ENCODE measurements at places on chromosomes 7 and 10.

DNA sequence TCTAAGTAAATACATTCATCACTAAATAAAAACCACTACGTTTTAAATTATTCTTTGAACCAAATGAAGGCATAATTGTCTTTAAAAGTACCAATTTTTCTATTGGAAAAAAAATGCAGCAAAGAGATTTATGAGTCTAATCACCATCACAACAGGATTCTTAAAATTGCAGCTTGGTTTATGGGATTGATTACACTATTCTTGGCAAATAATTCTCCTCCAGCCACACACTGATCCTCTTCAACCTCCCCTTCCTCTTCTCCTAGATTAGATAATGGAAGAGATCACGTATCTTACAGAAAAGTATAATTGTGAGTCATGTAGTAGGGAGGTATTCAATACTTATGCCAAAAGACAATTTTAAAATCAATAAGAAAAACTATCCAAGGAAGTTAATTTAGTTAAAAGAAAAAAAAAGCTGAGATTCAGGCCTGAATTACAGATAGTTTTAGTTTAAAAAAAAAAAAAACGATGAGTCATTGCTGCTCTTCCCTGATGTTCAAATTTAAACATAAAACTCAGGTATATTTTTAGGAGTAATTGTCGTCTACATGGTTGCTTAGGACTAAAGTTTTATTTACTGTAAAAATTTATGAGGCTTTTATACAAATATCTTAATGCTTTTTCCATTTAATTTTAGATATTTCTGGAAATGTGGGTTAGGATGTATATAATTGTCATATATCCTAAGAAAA is 133.7 kb upstream of the CDK1 start:
- DNase-seq, result no peak

GRCh38 chr7:158500651-158501052 is 87.0 kb downstream of the PTPRN2 start:
- DNase-seq, result no peak

DNA sequence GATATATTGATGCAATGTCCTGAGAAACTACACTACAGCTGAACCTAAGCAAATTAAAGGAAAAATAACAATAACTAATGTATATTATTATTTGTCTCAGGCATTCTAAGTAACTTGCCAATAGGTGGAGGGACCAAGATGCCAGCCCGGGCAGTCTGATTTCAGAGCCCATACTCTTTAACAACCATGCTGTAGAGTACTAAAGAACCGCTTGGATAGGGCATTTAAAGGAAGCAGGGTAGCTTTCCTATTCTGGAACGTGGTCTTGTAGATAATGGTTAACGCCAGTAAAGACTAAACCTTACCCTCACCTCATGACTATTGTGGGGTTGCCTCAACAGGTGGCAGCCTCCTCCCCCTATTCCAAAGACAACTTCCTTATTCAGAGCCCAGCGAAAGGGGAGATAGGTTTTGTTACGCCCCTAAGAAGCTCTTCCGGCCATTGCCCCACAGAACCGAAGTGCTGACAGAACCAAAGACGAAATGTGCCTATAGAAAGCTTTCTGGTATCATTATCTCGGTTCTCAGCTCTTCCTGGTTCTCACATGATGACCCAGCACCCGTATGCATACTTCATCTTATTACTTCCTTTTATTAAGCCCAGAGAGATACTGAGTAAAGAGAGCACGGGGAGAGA is 707 bp upstream of the C1GALT1 start:
- DNase-seq, result peak; percentile 80

DNA sequence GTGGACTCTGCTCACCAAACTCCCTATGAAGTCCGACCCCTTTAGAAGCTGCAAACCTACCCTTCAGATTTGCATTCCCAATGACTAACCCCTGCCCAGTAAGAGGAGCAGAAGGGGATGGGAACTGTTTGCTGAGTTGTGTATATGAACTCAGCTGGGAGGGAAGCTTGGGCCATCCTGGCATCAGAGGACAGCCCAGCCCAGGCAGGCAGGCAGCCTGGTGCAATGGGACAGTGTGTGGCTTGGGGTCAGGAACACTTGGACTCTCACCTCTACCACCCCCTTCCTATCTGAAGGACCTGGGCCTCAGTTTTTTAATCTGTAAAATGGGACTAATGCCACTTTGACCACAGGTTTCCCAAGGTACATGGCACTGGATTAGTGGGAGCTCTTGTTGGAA is 147.4 kb upstream of the GPR26 start:
- no peak for DNase-seq

DNA sequence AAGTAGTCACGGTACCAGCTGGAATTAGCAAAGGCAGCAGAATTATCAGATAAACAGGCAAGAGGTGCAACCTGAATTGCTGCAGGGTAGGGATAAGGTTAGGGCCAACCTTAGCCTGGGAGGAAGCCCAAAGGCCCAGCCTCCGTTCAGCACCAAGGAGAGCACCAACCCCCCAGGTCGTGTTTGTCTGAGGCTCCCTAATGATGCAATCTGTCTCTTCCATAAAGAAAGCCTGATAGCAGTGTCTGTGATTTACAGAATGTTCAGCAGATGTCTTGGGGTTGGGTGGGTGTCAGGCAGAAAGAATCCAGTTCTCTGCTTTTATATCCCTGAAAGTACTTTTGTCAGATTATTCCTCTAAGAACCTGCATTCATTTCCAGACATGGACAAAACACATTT is 328.4 kb upstream of the AOAH start:
- DNase-seq, result peak; percentile 56

DNA sequence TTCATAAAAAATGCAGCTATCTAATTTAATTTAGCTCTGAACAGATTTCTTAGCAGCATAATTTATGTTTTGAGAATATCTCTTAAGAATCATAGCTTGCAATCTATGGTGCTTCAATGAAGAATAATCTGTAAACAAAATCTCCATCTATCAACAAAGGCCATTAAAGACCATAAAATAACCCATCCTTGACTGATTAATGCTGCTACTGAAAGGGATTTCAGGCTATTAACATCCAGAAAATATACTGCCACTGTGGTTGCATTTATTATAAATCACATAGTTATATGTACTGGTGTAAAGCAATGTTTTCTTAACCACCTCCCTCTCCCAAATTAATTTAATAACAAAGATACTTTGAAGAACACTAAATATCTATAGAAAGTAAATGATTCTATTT is 191.6 kb downstream of the PCDH15 start:
- no peak for DNase-seq

DNA sequence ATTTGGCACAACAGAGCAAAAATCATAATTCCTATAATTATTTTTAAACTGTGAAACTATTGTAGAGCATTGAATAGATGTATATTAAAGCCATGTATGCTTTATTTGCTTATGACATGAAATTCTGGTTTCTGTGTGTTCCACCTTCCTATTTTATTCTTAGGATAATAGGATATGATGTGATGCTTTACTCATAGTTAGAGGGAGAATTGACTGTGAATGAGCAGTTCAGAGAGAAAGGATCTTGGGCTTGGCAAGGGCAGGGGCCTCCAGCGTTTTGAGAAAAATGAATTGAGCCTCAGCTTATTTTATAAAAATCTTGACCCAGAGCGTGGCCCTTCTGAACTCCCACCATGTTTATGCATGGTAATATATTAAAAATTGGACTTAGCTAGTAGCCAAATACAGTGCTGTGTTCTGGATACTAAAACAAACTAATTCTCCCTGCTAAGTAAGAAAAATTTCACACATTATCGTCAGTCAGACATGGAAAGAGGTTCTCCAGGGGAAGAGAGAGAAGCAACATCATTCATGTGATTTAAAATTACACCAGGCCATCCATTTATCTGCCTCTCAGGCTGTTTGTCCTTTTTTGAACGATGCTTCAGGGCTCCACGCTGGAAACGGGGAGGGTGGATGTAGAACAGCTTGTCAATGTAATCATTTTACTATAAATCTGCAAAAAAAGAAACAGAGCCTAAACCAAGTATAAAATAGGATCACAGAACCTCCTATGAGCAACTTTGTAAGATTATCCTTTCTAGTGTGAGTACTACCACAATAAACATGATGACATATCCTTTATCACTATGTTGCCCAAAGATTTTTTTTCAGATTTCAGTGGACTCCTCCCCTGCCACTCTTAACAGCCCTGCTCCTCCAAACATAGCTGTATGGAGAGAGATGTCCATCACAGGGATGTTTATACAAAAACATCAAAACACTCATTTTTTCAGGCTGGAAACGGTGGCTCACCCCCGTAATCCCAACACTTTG is 258.1 kb upstream of the C7orf33 start:
- DNase-seq, result peak; percentile 15

GRCh38 chr7:15679306-15679705 is 7.2 kb downstream of the MEOX2 start:
- DNase-seq, result no peak

GRCh38 chr10:121435099-121435875 is 163.0 kb downstream of the FGFR2 start:
- DNase-seq, result no peak

DNA sequence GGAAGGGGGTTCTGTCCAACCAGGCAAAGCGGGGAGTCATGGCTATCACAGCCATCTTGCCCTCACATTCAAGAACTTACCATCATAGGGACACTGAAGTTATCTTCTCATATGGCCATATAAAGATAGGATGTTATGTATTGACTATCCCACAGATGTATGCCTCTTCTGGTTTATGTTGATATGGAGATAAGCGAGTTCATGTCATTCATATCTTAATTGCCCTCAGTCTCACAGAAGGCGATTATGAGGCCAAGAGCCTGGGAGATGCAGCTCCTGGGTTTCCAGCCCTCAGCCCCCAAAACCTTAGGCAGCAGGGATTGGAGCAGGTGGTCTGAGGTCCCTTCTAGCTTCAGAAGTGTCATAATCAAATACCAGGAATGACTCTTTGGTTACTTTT is 8.5 kb upstream of the ANKRD61 start:
- no peak for DNase-seq

DNA sequence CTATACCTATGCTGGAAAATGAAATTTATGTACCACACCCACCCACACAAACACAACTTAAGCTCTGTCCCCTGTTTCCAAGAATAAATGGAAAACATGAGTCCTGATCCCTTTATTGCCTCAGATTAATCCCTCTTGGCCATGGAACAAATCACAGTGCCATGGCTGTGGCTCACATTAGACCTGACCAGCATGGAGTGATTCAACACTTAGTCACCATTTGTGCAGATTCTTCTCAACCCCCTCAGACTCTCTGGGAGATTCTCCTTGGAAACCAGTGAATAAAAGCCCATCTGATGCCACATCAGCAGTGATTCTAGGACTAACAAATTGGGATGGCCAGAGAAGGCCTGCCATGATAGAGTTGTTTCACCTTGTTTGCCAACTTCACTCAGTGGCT is 204.4 kb upstream of the TMEM72 start:
- peak; percentile 70 for DNase-seq

DNA sequence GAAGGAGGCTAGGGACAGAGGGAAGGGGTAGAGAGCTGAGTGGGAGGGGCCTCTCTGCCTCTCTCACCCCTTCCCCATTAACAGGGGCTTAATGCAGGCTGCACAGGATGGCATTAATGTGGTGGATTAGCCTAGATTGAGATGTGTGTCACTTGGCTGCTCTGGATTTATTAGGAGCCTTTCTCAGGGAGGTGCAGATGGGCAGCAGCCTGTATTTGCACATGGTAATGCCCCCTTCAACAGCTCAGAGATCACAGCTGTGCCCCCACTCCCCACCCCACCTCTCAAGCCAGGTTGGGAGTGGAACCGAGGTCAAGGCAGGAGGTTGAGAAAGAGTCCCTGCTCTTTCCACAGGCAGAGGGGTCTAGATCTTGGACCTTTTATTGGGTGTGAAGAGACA is 7.3 kb downstream of the PITX3 start:
- no peak for DNase-seq

DNA sequence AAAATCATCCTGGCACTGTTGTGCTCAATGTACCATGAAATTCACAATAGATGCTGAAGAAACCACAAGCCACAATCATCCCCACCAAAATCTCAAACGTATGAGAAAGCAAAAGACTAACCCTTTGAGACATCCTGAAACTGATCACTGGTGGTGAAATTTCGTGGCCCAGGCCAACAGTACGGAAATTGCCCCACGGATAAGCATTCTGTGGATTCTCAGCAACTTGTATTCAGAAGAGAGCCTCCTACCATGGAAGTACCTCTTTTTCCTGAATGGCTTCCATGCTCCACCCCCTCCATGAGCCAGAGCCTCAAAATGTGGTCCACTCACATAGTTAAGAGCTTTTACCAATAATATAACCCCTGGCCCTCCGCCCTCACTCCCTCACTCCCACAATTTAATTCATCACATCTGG is 163.9 kb upstream of the AUTS2 start:
- no peak for DNase-seq

- no peak for DNase-seq
These were observed 61.4 kb upstream of the GNA12 start for GRCh38 chr7:2905500-2905899.

DNA sequence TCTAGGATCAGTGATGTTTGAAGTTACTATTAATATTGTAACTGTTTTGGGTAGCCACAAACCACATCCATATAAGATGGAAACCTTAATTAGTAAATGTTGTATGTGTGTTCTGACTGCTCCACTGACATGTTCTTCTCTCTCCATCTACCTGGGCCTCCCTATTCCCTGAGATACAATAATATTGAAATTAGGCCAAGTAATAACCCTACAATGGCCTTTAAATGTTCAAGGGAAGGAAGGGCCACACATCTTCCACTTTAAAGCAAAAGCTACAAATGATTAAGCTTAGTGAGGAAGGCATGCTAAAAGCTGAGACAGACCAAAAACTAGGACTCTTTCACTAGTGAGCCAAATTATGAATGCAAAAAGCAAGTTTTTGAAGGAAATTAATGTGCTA is 176.4 kb upstream of the ANK3 start:
- DNase-seq, result no peak

- DNase-seq, result peak; percentile 75
These were observed 1.1 kb downstream of the MARVELD1 start for GRCh38 chr10:97714401-97715258.

DNA sequence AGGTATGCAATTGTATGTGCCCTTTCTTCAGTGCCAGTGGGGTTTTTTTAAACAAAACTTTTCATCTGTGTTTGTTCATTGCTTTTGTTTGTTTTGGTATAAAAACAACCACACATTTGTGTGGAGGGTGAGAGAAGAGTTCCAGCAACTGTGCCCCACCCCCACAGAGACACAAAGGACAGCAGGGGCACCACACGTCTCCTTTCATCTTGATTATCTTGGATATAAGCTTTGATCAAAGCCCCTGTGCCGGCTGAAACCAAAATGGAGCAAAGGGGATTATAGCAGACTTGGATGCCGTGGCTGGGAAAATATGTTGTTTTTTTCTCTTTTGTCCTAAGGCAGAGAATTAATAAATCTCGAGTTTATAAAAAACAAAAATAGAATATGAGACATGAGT is 111.8 kb upstream of the RSU1 start:
- no peak for DNase-seq

DNA sequence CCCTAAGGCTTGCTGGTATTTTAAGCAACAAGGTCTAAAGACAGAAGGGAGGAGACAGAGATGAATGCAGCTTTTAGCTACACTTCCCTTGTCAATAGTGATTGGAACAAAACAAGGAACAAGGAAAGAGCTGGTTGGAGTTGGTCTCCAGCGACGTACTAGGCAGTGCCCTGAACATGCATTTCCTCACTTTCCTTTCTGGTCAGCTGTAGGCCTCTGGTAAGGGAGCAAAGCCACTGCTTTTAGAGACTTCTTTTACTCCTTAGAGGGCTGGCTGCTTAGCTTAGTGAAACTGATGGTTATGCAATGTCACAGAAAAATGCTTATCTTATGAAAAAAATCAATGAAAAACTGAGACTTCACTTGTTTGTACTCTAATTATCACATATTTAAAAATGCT is 75.5 kb upstream of the TRIL start:
- DNase-seq, result no peak
